ENCODE measurements at places on chromosomes 4 and X. TPM values are rescaled to one million over a fixed set of nuclear protein-coding genes. Genes with fewer than 3 reads are reported as not detected.

Gene MAGEB10
- not detected for total RNA-seq

Gene TBC1D25
- total RNA-seq = 15.1 TPM

DNA sequence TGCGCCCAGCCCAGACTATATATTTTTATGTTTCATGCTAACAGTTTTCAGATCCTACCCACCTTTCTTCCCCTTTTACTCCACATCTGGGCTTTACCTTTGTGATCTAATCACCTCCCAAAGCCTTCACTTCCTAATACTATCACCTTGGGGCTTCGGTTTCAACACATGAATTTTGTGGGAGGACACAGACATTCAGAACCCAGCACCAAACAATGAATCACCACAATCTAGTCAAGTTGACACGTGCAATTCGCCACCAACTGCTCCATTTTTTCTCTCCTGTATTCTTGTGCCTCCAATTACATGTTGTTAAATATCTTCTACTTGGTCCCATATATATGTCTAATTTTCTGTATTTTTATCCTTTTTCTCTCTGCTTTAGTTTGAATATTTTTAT is 41.8 kb upstream of the STX18 start:
- no peak for DNase-seq

DNA sequence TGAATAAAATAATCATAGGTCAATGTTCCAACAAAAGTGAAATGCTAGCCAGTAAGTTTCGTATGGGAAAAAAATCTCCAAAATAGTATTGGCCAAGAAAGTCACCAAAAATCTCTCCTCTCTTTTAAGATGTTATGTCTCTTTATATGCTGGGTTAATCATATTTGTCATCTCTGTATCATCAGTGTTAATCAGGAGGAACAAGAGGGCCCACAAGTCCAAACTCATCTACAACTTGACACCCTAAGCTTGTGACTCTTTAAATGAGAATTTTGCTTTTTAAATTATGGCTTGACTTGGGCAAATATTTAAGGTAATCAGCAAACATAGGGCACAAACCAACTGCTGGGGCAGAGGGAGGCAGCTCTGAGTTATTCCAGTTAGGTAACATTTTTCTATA is 75.5 kb downstream of the AMMECR1 start:
- no peak for DNase-seq

Gene UGT8
- total RNA-seq = 0.30 TPM

DNA sequence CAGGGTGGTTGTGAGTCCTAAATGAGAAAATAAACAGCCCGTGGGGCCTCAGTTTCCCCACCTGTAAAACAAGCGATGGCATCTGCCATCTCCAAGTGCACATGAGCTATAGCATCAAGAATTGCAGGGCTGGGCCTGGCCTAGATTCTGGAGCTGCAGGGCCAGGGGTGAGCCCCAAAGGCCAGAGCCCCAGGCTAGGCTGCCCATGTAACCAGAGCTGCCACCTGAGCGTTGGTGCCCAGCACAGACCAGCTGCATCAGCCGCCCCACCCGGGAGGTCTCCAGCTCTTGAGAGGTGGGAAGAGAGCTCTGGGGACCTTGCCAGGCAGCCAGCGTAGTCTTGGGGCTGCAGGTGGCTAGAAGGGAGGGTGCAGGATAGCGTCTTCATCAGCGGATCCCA is 27.0 kb upstream of the GPR78 start:
- DNase-seq = no peak

Gene HSFX2
- total RNA-seq = not detected

- no peak for DNase-seq
These were observed 8.6 kb upstream of the KIAA0232 start for GRCh38 chr4:6773616-6774540.

DNA sequence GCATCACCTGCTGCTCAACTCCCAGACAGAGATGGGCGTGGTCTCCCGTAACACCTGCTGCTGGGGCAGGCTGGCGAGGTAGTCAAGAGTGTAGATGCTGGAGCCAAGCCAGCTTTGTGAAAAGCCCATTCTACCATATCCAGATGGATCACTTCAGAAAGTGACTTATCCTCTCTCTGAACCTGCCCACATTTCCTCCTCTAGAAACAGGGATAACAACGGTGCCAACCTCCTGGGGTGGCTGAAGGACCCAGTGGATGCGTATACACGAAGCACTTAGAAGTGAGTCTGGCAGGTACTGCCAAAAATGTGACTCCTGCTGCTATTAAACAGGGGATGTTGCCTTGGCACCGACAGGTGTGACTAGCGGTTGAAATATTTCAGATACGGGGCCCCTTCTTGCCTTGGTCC is 95.8 kb downstream of the SORBS2 start:
- no peak for DNase-seq

GRCh38 chr4:48227662-48228061 is 42.0 kb downstream of the TEC start:
- no peak for DNase-seq

Gene FABP2
- total RNA-seq = not detected

DNA sequence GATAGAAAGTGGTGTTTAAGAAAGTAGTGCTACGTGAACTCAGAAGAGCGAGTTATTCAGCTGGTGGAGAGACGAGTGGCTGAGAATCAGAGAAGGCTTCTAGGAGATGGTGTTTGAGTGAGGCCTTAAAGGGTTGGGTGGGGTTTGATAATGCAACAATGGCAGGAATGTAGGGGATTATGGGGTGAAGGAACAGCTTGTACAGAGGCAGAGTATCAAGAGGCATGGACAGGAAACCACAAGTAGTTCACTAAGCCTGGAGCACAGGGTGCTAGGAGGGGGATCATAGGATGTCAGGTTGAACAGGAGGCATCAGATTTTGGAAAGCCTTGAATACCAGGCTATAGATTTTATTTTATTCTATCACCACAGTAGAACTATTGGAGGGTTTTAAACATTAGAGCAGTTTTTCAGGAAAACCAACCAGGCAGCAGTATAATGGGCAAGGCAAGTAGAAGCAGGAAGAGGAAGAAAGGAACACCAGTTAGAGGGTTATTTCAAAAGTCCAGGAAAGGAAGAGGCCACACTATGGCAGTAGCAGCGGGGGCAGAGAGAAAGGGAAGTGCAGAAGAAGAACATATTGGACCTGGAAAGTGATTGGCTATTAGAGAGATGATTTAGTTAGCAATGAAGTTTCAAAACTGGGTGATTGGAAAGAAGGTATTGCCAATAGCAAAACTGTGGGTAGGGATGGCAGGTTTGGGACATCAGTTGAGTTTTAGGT is 99.2 kb downstream of the DOCK11 start:
- DNase-seq = no peak

DNA sequence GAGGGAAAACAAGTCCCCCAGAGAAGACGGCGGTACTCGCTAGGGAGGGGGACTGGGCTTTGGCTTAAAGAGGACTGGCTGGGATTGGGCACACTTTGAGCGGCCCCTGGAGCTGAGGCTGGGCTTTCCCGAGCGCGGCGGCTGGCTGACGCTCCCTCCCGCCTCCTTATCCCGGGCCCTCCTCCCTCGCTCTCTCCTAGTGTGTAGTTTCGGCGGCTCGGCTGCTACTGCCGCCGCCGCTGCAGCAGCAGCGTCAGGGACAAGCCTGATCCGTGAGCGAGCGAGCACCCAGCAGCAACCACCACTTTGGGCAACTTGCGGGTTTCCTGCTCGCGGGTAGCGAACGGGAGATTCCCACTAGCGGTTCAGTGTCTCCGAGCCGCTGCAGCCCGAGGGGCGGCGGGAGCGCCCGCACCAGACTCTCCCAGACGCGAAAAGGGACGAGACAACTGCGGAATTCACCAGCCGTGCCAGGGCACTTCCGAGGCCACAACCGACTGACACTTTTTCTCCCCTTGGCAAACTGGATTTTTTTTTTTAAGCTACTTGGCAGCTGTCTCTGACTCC is 632 bp upstream of the PCDH7 start:
- DNase-seq = no peak

Gene FAAH2
- 3.2 TPM for total RNA-seq

DNA sequence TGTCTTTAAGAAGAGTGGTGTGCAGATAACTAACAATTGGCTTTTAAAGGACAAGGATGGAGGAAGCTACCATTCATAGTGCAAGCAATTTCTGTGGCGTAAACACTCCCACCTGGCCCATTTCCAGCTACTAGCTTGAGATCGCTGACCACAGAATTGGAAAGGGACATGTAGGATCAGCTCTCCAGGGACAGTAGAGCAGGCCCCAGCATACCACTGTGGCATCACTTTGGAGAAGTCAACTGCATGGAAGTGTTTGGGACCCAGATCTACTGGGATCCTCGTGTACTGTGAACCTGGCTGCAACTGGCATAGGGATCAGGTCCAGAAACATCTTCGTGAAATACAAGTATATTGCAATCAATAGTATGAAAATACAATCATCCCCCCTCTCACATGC is 515.0 kb downstream of the INPP4B start:
- no peak for DNase-seq

- no peak for DNase-seq
These were observed 23.4 kb upstream of the MSX1 start for GRCh38 chr4:4836044-4836443.

Gene GPR82
- 0.25 TPM for total RNA-seq

GRCh38 chr4:162866565-162866964 is 300.1 kb downstream of the NAF1 start:
- no peak for DNase-seq

DNA sequence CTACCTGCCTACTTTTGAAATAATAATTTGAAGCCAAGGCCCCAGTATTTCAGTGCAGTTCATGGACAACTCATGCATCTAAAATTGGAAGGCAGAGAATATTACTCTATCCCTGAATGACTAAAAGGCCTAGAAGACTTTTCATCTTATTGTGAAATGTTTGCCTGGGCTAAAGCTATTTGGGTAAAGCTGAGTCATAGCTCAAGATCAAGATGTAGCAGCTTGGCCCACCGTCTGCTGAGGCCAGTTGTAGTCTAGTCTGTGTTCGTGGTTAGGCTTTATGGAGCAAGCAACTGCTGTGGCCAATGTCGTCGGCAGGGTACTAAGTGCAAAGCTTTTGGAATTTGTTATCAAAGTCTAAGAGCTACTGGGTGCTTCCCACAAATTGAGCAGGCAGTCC is 929.1 kb downstream of the RAB28 start:
- no peak for DNase-seq

DNA sequence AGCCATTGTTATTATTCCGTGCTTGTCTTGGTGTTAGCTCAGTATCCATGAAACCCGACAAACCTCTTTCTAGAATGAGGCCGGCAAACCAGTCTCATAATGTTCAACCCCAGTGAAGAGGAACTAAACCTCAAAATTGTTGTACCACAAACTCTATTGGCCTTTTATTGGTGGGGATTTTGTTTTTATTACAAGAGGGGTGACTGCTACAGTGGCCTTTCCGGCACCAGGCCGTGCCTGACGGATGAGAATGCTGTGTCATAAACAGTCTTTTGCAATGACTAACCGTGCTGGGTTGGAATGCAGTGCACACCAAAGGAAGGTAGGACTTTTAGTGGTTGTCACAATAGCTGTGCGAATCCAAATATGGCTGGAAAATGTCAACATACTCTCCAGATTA is 60.8 kb downstream of the SHROOM2 start:
- no peak for DNase-seq

Gene PAGE1
- not detected for total RNA-seq

DNA sequence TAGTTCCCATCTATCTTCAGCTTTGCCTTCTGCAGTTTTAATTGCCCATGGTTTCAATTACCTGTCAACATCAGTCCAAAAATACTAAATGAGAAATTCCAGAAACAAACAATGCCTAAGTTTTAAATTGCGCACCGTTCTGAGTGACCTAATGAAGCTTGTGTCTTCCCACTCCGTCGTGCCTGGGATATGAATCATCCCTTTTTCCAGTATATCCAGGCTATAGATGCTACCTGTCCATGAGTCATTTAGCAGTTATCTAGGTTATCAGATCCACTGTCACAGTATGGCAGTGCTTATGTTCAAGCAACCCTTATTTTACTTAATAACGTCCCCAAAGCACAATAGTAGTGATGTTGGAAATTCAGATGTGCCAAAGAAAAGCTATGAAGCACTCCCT is 363.6 kb upstream of the FAM241A start:
- no peak for DNase-seq

DNA sequence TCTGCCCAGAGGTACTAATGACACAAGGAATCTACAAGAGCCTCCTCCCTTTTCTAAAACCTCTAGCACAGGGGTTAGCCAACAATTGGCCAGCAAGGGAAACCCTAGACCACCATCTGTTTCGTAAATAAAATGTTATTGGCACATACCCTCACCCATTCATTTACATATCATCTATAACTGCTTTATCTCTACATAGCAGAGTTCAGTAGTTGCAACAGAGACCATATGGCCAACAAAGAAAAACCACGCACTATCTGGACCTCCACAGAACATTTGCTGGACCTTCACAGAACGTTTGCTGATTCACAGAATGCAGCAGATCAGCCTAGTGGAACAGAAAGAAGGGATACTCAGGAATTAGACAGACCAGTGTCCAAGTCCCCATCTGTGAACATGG is 9.4 kb downstream of the SLC2A9 start:
- no peak for DNase-seq

- no peak for DNase-seq
These were observed 23.1 kb upstream of the TLR7 start for GRCh38 chrX:12843668-12844279.

- no peak for DNase-seq
These were observed 26.1 kb upstream of the EPHA5 start for GRCh38 chr4:65696436-65696835.

- DNase-seq = no peak
These were observed 98.9 kb downstream of the MFAP3L start for GRCh38 chr4:169927280-169927679.

DNA sequence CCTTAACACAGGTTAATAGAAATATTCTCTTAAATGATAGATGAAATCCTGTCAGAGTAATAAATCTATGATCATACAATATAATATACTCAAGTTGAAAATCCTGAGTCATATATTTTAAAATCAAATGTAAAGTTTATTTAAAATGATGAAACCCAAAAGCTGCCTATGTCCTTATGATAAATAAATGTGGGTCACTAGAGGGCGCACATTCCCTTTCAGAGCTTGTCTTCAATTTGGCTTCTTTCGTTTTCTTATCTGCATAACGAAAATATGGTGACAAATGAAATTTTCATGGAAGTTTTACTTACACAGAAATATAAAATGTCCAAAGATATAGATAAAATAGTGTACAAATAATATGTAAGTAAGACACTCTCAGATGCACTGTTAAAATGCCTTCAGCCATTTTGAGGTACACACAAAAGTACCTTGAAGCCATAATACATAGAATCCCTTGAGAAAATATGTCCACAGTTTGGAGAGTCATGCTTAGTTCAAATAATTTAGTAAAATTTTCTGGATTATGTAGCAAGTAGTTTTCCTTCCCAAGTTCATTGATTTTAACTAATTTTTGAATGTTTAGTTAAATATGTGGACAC is 680.4 kb downstream of the DMD start:
- no peak for DNase-seq
